GM12878 (cell line): ENCODE measurements at places on chromosomes 5 and 9. TPM values are rescaled to one million over a fixed set of nuclear protein-coding genes. Genes with fewer than 3 reads are reported as not detected.
A peak's percentile ranks its signal among the peaks of the same experiment; 100 is the strongest.

GRCh38 chr9:469672-470551 lies 255.2 kb downstream of the DOCK8 start:
- H3K4me3 ChIP-seq: peak overlapping the region; percentile 88
- H3K4me1 ChIP-seq: peaks cover 18% of the 10 kb centered on the region
- peak overlapping the region; percentile 81 for H3K27ac ChIP-seq
- no peaks in the 10 kb centered on the region for H3K36me3 ChIP-seq
- peak; percentile 72 for DNase-seq

RUSC2 gene
- total RNA-seq: not detected in 2 replicates

GRCh38 chr9:78273761-78274160 lies 23.2 kb upstream of the PSAT1 start:
- H3K27ac ChIP-seq: no peak overlapping the region
- no peaks in the 10 kb centered on the region; the same call in 1 of the 2 replicates for H3K36me3 ChIP-seq
- DNase-seq: no peak

DNA sequence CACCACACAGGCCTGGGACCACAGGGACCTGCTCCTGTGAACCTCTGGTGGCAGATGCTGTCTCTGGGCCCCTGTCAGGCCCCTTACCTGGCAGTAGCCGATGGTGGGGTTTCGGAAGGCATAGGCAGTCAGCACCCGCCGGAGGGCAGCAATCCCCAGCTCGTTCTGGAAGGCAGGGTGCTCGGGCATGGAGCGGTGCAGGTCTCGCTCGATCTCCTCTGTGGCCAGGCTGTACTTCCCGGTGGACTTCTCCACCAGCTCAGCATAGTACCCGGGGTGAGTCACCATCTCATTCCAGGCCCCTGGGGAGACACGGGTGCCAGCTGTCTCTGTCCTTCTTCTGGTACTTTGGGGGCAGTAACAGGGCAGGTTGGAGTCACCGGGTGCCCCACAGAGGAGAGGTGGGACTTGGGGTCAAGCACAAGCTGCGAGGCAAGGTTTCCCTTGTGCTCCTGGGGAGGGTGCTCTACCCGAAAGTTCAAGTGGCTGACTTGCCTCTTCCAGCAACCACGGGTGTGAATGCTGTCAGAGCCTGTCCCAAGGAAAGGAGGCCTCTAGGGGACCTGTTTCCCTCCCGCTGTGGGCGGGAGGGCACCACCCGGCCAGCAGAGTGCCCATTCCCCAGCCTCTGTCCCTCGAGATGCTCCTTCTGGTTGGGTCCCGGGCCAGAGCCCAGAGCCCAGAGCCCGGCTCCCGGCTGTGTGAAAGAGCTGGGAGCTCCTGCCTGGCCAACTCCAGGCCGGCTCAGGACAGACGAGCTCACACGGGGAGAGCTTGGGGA lies 19.8 kb upstream of the MRNIP start:
- no peaks in the 10 kb centered on the region for H3K27me3 ChIP-seq
- no peak overlapping the region for H3K4me3 ChIP-seq
- no peak overlapping the region for H3K27ac ChIP-seq
- H3K36me3 ChIP-seq: peaks cover 14% of the 10 kb centered on the region
- no peaks in the 10 kb centered on the region for H3K4me1 ChIP-seq

DNA sequence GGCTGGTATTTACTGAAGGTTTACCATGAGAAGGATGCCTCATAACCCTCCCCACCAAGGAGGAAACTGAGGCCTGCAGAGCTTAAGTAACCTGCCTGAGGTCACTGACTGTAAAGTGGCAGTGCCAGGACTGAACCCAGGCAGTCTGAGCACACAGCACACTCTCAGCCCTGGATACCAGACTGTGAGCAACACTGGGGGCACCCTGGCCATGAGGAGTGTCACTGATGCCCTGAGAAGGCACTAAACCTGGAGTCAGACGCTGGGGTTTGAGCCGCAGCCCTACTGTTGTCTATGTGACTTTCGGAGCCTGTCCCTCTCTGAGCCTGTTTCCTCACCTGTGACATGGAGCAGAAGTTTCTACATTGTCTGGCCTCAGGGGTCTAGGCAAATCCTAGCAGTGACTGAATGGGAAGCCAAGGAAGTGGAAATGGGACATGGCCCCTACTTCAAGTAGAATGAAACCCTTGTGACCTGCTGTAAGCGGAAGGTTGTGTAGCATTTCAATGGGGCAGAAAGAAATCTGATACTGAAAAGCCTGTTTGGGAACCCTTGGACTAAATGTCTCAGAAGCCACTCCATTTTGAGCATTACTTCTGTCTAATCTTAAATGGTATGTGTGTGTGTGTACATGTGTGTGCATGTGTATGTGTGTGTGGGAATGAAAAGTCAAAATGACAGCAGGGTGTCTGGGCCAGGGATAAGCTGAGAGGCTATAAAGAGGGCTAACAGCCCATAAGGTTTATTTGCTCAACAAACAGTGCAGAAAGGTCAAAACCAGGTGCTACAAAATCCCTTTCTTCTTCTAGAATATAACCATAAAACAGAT lies 36.0 kb downstream of the B4GALT1 start:
- peak overlapping the region; percentile 75 for H3K27ac ChIP-seq
- H3K27me3 ChIP-seq: no peaks in the 10 kb centered on the region

PTGDS gene
- not detected in 2 replicates for total RNA-seq

GRCh38 chr9:136667214-136667939 lies 4.7 kb downstream of the EGFL7 start:
- no peaks in the 10 kb centered on the region for H3K4me1 ChIP-seq
- H3K27me3 ChIP-seq: peaks cover 7% of the 10 kb centered on the region
- no peak for DNase-seq
- no peak overlapping the region for H3K4me3 ChIP-seq

- H3K4me3 ChIP-seq: no peak overlapping the region
- H3K4me1 ChIP-seq: no peaks in the 10 kb centered on the region; the same call in 1 of the 2 replicates
- DNase-seq: peak; percentile 9
- no peaks in the 10 kb centered on the region for H3K36me3 ChIP-seq
Observed at GRCh38 chr9:74777136-74777879, 110.4 kb downstream of the TRPM6 start.
